Thyroid gland (tissue), 4 donors: ENCODE measurements at places on chromosomes 4 and X.

DNA sequence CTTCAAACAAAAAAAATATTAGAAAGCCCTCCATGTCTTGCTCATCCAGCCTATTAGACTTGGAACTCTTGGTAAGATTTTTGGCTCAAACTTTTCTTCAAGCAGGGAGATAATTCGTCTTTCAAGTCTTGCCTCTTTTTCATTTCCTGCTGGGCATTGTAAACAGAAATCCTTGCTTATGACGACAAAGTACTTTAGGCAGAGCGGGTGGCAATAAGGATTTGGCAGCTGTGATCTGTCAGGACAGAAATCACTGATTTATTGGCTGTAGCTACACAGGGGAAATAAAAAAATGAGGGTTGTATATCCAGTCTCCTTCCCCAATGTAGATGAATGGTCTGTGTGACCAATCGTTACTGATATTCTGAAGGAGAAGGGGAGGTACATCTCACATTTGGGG lies 121.6 kb downstream of the SLC4A4 start:
- no peak for DNase-seq

DNA sequence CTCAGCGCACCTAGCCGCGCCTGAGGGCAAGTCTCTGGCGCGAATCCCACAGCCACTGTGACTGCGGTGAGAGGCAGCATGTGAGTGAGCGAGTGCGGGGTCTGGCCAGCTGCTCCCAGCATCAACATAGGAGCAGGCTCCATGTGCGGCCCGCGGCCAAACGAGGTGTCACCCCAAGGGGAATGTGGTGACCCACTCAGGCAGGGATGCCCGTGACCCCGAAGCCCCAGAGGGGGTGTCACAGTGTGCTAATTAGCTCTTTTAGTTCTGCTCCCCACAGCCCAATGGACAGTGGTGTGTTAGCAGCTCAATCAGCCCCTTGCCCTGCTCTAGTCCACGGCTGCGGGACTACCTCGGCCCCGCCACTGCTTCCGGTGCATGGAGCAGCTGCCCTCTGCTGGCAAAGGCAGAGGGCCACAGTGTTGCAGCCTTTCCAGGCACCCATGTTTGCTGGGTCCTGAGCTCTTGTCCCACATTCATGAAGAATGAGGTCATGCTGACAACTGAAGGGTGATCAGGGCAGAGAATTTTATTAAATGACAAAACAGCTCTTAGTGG lies 61.4 kb downstream of the AGA start:
- DNase-seq: no peak

GRCh38 chr4:101253121-101253520 lies 94.2 kb downstream of the PPP3CA start:
- no peak for DNase-seq

GRCh38 chr4:6951880-6952381 lies 42.3 kb downstream of the TBC1D14 start:
- DNase-seq: no peak
